ENCODE measurements at places on chromosomes 7 and 10.

DNA sequence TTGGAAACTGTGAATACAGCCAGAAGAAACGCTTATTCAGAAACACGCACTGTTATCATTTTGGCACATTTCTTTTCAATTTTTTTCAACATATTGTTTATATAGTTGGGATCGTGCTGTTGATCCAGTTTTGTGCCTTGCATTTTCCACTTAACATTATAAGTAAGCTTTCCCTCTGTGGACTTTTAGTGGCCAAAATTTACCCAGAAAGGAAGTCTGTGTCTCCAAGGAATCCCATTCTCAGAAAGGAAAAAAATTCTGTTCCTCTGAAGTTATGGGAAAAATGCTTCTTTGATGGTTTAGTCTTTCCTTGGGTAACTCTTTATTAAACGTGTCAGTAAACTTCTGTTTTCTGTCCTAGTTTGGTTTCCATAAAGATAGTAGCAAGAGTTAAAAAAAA lies 280.0 kb downstream of the REEP3 start:
- DNase-seq, result no peak

- DNase-seq, result no peak
These were observed 54.2 kb downstream of the DNAJC12 start for GRCh38 chr10:67783606-67784294.

GRCh38 chr7:40824461-40824860 lies 689.7 kb downstream of the SUGCT start:
- no peak for DNase-seq

DNA sequence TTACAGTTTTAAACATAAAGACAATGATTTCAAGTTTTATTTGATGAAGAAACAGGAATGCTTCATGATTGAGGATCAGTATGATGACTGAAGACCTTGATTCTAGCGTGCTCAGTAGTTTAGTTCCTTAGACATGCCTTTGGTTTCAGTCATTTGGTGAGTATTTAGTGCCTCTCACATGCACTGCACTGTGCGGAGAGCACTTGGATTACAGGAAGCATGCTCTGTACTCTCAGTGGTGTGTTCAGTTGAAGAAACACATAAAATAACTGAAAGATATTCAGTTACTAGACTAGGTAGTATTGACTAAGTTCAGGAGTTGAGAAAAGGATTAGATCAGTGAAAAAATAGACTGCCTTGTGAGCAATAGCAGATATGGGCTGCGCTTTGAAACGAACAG lies 25.5 kb downstream of the RBM17 start:
- DNase-seq, result no peak

- no peak for DNase-seq
These were observed 399.9 kb downstream of the GATA3 start for GRCh38 chr10:8454357-8454756.

DNA sequence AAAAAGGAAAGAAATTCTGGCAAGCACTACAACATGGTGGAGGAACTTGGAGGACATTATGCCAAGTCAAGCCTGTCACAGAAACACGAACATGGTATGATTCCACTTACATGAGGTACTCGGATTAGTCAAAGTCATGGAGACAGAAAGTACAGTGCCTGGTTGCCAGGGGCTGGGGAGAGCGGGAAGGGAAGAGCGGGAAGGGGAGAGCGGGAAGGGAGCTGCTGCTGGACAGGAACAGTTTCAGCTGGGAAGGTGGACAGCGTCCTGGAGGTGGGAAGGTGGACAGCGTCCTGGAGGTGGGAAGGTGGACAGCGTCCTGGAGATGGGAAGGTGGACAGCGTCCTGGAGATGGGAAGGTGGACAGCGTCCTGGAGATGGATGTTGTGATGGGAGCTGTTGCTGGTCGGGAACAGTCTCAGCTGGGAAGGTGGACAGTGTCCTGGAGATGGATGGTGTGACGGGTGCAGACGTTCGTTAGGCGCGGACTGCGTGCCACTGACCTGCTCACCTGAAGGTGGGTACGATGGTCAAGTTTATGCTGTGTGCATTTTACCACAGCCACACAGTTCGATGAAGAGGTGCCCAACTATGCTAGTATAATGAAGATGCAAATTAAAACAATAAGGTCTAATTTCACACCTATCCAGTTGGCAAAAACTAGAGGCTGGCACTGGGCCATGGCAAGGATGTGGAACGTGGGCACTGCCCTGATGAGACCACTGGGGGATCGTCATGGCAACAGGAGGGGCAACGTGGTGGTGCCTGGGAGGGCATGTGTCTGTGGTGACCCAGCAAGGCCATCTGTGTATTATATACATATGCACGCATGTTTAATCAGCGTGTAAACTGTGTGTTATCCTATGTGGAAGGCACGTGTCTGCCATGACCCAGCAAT lies 103.8 kb downstream of the NKX6-2 start:
- no peak for DNase-seq

DNA sequence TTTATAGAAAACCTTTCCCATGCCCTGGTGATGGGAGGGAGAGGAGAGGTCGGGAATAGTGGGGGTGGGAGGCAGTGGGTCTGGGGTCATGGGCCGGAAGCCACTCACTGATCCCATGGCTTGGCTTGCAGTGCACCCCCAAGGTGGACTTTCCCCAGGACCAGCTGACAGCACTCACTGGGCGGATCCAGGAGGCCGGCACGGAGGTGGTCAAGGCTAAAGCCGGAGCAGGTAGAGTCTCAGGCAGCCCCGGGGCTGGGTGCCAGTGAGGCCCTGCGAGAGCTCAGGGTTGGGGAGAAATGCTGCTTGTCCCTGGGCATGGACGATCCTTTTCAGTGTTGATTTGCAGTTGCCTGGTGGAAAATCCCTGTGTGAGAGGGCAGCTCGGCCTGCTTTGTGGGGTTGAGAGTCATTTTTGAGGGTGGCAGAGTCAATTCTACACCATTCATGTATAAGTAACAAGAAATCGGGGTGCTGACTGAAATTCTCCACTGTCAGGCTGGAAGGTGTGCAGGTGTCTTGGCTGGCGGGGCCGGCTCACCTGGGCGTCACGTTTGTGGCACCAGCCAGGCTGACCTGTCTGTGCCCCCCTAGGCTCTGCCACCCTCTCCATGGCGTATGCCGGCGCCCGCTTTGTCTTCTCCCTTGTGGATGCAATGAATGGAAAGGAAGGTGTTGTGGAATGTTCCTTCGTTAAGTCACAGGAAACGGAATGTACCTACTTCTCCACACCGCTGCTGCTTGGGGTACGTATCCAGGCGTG lies 16.5 kb downstream of the MDH2 start:
- no peak for DNase-seq

GRCh38 chr7:388023-388960 lies 98.3 kb downstream of the FOXL3 start:
- no peak for DNase-seq

DNA sequence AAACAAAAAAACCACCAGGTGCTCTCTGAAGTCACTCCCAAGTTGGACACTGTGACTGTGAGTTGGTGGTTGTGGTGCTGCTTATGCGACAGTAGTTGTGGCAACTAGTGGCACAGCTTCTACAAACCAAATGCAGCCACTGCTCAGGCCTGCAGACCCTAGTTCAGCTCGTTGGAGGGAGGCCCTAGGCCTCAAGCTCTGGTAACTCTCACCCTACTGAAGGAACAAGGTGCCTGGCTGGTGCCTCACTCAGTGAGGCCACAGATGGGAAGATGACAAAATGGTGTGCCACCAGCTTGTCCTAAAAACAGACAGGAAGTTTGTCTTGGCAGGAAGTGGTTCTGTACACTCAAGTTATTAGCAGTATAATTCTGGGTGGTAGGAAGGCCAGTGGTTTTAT lies 45.3 kb upstream of the RAPGEF5 start:
- no peak for DNase-seq

- DNase-seq, result no peak
These were observed 950.1 kb downstream of the GRM8 start for GRCh38 chr7:126302639-126303038.

DNA sequence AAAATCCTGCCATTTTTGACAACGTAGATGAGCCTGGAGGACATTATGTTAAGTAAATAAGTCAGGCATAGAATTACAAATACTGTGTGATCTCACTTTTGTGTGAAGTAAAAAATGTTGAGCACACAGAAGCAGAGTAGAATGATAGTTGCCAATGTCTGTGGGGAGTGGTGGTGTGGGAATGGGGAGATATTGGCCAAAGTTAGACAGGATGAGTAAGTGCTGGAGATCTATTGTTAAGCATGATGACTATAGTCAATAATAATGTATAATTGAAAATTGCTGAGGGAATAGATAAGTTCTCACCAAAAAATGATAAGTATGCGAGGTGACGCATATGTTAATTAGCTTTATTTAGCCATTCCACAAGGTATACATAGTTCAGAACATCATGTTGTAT lies 92.0 kb downstream of the GPR85 start:
- no peak for DNase-seq

DNA sequence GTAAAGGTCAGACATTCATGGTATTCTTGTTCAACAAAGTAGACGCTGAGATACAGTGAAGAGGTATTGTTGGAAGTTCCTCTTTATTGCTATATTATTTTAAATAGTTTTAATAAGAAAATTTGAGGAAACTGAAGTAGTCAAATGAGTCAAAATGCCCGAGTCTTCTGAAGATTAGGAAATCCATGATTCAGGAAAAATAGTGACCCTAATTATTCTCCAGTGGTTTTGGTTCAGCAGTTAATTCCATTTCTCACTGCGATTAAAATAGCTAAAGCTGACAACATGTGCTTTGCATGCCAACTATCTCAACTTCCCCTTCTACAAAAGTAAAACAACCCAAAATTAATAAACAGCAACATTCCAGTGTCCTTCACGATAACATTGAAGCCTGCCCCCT lies 32.7 kb upstream of the PFKP start:
- no peak for DNase-seq

GRCh38 chr7:26891400-26892350 lies 27.3 kb upstream of the SKAP2 start:
- DNase-seq, result no peak

- DNase-seq, result no peak
These were observed 393.1 kb downstream of the EXOC4 start for GRCh38 chr7:133645884-133646391.

GRCh38 chr7:45157653-45158401 lies at the start of gene RAMP3:
Gene RAMP3 (plus strand): TSS chr7:45157791. CDS start chr7:45157829, 38 bp downstream.
- DNase-seq, result no peak

GRCh38 chr10:48805848-48806247 lies 121.2 kb downstream of the WDFY4 start:
- no peak for DNase-seq

DNA sequence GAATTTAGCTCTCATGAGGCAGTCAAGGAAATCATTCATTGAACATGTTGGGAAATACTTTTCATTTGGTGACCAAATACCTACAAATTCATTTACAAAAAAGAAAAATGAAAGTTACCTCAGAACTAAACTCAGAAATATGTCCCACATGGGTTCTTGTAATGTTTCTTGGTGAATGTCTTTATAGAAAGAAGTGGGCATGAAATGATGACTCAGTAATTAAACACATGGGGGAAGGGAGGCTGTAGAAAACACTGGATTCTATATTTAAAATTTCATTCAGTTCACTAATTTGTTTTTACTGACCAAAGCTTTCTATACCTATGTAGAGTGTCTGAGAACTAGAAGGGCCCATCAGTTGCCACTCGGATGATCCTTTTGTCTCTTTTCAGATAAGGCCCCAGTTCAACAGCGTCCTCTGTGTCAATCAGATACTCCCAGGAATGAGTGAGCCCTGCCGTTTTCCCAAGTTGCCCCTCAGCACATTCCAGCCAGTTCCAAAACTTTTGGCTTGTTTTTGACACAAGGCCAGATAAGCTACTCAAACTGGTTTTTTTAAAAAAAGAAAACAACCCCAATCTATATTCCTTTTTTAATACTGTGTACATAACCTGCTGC lies 49.3 kb upstream of the AGBL3 start:
- DNase-seq, result no peak

DNA sequence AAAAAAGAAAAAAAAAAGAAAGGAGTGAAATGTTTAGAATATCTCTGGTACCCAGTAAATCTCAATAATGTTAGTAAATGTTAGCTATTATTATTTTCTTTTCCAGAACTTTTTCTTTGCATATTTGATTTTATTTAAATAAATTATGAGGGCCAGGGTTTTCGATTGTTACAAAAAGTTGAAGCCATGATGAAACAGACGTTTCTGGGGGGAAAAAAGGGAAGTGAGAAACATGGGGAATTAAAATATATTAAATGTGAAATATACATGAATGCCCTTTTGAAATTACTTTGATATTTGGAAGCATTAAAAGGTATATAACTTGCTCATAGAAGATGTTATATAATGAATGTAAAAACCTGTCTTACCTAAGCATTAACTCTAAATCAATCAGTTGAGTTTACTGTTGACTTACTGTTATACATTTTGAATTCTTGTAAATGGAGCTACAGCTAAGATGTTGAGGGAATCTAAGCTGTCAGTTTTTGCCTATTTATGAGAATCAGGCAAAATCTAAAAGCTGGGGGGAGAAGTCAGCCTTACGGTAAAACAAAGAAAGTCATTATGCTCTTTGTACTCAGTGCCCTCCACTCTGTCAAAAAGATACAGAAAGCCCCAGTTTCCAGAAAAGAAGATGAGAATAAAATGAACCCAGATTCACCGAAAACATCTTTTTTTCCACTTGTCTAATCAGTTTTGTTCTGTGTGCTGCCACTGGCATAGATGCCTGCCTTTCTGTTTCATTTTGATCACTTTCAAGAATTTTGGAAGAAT lies 30.0 kb upstream of the KDM7A start:
- no peak for DNase-seq

DNA sequence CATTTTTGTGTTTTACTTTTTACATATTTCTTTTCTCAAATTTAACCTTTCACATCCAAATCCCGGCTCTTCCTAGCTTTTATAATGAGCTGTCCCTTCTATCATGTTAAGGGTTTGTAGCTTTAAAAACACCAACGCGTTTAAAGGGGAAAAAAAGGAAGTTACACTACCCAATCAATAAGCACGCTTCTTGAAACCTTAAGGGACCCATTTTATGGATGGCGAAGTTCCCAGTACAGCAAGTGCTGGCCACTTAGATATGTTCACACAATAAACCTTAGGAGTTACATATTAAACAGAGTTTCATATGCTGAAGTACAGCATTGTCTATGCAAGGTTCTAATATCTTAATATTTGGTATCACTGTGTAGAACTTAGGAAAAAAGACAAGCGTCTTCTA lies 1.8 kb downstream of the GNG11 start:
- no peak for DNase-seq

- DNase-seq, result no peak
These were observed 22.3 kb downstream of the BTBD16 start for GRCh38 chr10:122293156-122293960.

- DNase-seq, result no peak
These were observed 119.4 kb upstream of the STK17A start for GRCh38 chr7:43463401-43463980.

Data from stimulated activated naive CD8-positive, alpha-beta T cell treated with anti-CD3 and anti-CD28 coated beads, Interleukin-15, Interleukin-2, amounts not matched to agents 100 U/mL and 50 U/mL, for 24 hours (primary cell).